ENCODE measurements at places on chromosomes 4 and X.

- no peaks in the 10 kb centered on the region for H3K36me3 ChIP-seq
- DNase-seq: no peak
- H3K4me1 ChIP-seq: no peaks in the 10 kb centered on the region
- no peaks in the 10 kb centered on the region for H3K27me3 ChIP-seq
- H3K27ac ChIP-seq: no peak overlapping the region
These were observed 8.9 kb upstream of the IGSF1 start for GRCh38 chrX:131298036-131298435.

DNA sequence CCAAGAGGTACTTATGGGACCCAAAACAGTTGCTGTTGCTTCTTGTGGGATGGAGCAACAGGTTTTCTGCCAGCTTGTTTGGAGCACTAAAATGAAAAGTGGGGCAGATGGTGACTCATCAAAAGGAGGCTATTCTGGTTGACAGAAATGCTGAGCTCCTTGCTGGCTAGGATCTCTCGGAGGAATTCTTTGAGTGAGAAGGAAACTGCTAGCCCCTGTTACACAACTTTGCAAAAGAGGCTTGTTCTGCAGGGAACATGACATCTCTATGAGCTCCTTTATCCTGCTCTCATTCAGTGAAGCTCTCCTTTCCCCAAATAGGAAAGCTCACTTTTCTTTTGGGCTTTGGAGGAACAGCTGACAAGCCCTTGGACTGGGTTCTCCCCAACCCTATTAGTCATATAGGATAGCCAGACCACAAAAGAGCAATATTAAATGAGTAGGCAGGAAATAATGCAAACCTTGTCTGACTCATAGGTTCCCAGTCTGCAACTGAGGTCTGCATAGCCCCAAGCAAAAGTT, 108.3 kb downstream of the CDS1 start:
- H3K4me1 ChIP-seq: no peaks in the 10 kb centered on the region
- H3K27me3 ChIP-seq: no peaks in the 10 kb centered on the region
- H3K27ac ChIP-seq: no peak overlapping the region
- H3K4me3 ChIP-seq: no peak overlapping the region

DNA sequence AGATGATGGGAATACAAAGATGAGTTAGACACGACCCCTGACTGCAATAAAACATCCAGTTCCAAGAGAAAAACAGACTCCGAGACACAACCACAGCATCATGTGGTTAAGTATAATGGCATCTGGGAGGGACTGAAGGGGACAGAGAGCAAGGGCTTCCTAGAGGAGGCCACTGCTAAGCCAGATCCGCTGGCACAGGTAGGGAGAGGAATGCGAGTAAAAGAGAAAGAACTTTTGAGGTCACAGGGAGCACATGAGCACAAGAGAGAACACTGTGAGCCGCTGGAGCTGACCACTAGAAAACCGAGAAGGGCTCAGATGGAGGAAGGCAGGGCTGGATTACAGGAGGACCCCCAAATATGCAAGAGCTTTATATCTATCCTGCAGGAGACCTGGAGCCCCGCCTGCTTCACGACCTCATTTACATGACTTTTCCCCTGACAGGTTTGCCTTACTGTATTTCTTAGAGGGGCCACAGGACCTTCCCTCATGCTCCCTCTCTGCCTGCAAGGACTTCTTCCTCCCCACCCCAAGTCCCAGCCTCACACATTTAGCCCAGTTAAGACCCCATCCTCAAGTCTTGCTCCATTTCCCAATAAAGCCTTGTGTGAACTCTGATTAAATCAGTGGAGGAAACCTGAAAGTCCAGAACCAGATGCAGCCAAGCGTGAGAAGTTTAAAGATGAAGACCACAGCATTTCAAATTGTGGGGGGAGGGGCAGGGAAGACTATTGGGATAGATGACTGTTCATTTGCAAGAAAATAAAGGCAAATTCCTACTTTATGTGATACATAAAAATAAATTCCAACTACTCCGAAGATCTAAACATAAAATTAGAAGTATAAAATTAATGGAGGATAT, 29.6 kb downstream of the MFAP3L start:
- no peak for DNase-seq
- no peaks in the 10 kb centered on the region for H3K36me3 ChIP-seq
- H3K4me3 ChIP-seq: no peak overlapping the region
- no peak overlapping the region for H3K27ac ChIP-seq
- no peaks in the 10 kb centered on the region for H3K4me1 ChIP-seq

DNA sequence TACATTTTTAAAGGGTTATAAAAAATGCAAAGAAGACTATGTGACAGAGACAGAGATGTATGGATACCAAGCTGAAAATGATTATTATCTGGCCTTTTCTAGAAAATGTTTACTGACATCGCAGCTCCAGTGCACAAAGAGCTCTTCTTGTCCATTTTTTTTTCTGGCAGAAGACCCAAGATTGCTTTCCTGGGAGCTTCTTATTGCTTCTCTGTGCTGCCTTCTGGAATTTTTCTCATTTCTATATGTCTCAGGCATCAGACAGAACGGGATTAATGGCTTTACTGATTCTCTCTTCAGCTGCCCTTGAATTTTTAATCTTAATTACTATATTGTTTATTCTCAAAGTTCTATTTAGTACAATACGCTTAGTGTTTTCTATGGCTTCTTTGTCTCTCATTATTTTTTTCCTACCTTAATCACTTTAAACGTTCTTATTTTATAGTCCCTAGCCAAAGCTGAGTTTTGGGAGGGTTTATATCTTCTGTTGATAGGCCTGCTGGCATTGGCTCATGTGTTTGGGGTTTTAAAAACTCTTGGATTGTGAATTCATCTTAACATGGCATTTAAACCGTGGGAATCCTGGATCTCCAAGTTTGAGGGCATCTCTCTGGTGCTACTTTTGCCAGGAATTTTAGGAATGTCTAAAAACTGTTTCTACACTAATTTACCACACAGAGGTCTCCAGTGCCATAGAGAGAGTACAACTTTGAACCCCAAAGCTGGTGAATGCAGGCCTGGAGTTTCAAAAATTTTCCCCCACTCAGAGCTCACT, 138.9 kb upstream of the LNX1 start:
- no peaks in the 10 kb centered on the region for H3K27me3 ChIP-seq
- H3K4me3 ChIP-seq: no peak overlapping the region
- no peaks in the 10 kb centered on the region for H3K36me3 ChIP-seq
- H3K27ac ChIP-seq: no peak overlapping the region
- no peak for DNase-seq
- H3K4me1 ChIP-seq: no peaks in the 10 kb centered on the region

DNA sequence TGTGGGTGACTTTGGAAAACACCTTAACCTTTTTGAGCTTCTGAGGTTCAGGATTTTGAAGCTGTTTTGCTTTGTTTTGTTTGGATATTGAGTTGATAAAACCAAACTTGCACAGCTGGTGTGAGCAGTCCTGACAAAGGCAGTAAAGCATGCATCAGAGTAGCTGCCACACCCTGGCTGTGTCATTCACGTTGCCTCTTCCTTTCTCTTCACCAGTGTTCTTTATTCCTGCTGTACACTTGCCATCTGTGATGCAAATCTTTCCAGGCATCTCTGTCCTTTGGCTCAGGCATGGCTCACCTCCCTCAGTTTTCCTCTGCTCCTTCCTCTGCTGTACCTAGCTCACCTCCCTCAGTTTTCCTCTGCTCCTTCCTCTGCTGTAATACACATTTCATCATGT, 1850.2 kb upstream of the AGA start:
- DNase-seq: no peak
- H3K4me1 ChIP-seq: no peaks in the 10 kb centered on the region
- H3K27ac ChIP-seq: no peak overlapping the region
- H3K27me3 ChIP-seq: no peaks in the 10 kb centered on the region
- no peaks in the 10 kb centered on the region for H3K36me3 ChIP-seq

DNA sequence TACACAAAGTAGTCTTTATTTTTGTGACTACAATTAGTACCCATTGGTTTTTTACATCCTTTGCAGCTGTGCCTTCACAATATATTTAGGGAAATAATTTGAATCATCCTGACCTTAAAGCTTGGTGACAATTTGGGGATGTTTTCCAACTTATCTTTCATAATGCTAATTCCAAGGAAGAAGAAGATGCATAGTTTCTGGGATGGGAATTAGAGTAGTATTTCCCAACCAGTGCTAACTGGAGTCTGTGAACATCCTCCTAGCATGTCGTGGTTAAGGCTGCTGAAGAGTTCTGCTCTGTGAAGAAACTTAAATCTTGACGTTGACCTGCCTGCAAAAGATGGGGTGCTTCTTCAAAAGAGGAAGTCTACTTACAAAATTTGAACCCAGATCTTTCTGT, 173.5 kb downstream of the ANK2 start:
- no peaks in the 10 kb centered on the region for H3K36me3 ChIP-seq
- H3K27ac ChIP-seq: no peak overlapping the region
- no peaks in the 10 kb centered on the region for H3K27me3 ChIP-seq
- H3K4me1 ChIP-seq: no peaks in the 10 kb centered on the region

Data from HepG2 (cell line).